Lower lobe of right lung (tissue), 2 donors: ENCODE measurements at places on chromosomes 7 and 10. TPM values are rescaled to one million over a fixed set of nuclear protein-coding genes. Genes with fewer than 3 reads are reported as not detected.
A peak's percentile ranks its signal among the peaks of the same experiment; 100 is the strongest.

The VPS26A gene
- total RNA-seq = 51.2 TPM

The PLCE1 gene
- total RNA-seq = 10.5 TPM

GRCh38 chr7:105118612-105119600 is 104.9 kb downstream of the KMT2E start:
- peaks cover under 1% of the 10 kb centered on the region for H3K4me1 ChIP-seq
- no peak overlapping the region for H3K27ac ChIP-seq
- H3K27me3 ChIP-seq = no peaks in the 10 kb centered on the region
- no peak for DNase-seq
- H3K4me3 ChIP-seq = no peak overlapping the region
- H3K36me3 ChIP-seq = peaks cover 37% of the 10 kb centered on the region

The PLXDC2 gene
- 143 TPM for total RNA-seq

- H3K27me3 ChIP-seq = no peaks in the 10 kb centered on the region
- no peak overlapping the region for H3K4me3 ChIP-seq
- DNase-seq = no peak
- no peak overlapping the region for H3K27ac ChIP-seq
- peaks cover 76% of the 10 kb centered on the region for H3K36me3 ChIP-seq
Measured at GRCh38 chr10:125812128-125812750, 10.8 kb downstream of the UROS start.

- DNase-seq = no peak
- no peak overlapping the region for H3K4me3 ChIP-seq
- no peaks in the 10 kb centered on the region for H3K27me3 ChIP-seq
Measured at GRCh38 chr10:132550366-132551092, 12.9 kb downstream of the INPP5A start.

DNA sequence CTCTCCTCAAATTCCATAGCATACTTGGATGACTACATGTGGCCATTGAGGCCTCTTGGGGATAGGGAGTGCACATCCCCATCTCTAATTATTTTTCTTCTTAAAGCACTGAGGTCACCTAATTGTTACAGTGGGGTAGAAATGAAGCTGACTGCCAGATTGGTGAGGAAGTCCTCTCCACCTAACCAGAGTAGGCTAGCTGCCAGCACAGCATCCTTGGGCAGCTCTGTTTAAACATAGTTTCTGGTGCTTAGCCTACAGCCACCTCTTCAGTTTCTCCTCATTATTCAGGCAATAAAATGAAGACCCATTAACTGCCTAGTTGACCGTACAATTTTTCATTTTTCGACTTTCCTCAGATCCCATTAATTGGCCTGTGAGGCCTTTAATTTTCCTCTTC is 104.6 kb downstream of the MLLT10 start:
- H3K4me3 ChIP-seq = no peak overlapping the region
- H3K36me3 ChIP-seq = peaks cover 12% of the 10 kb centered on the region
- no peaks in the 10 kb centered on the region for H3K27me3 ChIP-seq

DNA sequence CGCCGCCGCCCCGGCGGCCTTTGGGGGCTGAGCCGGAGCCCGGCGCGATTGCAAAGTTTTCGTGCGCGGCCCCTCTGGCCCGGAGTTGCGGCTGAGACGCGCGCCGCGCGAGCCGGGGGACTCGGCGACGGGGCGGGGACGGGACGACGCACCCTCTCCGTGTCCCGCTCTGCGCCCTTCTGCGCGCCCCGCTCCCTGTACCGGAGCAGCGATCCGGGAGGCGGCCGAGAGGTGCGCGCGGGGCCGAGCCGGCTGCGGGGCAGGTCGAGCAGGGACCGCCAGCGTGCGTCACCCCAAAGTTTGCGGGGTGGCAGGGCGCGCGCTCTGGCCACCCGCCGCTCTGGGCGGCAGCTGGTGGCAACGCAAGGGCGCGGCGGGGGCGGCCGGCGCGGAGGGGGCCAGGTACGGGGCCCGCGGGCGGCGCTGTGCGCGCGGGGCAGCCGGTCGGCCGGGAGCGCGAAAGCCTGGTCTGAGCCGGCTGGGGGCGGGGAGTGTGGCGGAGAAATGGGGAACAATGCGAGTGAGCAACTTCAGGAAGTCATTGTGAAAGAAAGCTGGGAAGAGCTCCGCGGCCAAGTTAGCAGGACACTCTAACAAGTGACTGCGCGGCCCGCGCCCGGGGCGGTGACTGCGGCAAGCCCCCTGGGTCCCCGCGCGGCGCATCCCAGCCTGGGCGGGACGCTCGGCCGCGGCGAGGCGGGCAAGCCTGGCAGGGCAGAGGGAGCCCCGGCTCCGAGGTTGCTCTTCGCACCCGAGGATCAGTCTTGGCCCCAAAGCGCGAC is at the start of gene IKZF1:
TSS of gene IKZF1 (plus strand) at position 588 of the 782 bp plus-strand sequence. CDS start 14,346 bp downstream, outside the sequence.
- H3K27ac ChIP-seq = peak within 1 kb of the TSS; percentile 85
- H3K27me3 ChIP-seq = peaks cover 10% of the 10 kb centered on the region
- H3K4me3 ChIP-seq = peak within 1 kb of the TSS; percentile 60
- peak; percentile 89 for DNase-seq
- H3K36me3 ChIP-seq = no peaks in the 10 kb centered on the region
- no peaks in the 10 kb centered on the region for H3K4me1 ChIP-seq

DNA sequence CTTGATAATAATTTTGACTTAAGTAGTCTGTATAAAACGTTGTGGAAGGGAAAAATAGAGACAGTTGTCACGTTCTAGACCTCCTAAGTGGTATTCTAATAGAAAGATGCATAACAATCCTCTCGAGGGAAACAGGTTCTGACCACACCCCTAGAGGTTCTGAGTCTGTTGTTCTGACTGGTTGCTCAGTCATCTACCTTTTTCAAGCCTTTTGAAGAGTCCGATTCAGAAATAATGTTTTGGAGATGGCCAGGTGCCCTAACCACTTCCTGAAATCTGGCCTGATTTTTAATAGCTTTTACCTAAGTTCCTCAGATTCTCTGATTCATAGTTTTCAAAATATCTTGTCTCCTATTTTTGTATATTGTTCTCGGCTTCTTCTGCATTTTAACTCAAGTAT is 175.6 kb downstream of the HDAC9 start:
- H3K4me3 ChIP-seq = no peak overlapping the region
- no peak for DNase-seq
- H3K27ac ChIP-seq = no peak overlapping the region
- no peaks in the 10 kb centered on the region for H3K36me3 ChIP-seq
- no peaks in the 10 kb centered on the region for H3K27me3 ChIP-seq

- peaks cover 56% of the 10 kb centered on the region for H3K36me3 ChIP-seq
- DNase-seq = no peak
- H3K4me3 ChIP-seq = no peak overlapping the region
- no peak overlapping the region for H3K27ac ChIP-seq
- no peaks in the 10 kb centered on the region for H3K27me3 ChIP-seq
Measured at GRCh38 chr10:101812606-101813005, 5.6 kb downstream of the OGA start.

DNA sequence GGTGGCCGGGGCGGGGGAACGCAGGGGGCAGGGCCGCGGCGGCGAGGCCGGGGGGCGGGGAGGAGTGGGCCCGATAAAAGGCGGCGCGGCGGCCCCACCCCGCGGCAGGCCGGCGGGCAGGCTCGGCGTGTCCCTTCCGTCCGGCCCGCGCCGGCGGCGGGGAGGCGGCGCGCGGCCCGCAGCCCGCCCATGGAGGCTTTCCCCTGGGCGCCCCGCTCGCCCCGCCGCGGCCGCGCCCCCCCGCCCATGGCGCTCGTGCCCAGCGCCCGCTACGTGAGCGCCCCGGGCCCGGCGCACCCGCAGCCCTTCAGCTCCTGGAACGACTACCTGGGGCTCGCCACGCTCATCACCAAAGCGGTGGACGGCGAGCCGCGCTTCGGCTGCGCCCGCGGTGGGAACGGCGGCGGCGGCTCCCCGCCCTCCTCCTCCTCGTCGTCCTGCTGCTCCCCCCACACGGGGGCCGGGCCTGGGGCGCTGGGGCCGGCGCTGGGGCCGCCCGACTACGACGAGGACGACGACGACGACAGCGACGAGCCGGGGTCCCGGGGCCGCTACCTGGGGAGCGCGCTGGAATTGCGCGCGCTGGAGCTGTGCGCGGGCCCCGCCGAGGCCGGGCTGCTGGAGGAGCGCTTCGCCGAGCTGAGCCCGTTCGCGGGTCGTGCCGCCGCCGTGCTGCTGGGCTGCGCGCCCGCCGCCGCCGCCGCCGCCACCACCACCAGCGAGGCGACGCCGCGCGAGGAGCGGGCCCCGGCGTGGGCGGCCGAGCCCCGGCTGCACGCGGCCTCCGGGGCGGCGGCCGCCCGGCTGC is at the start of gene NANOS1:
TSS of gene NANOS1 (plus strand) at position 102 of the 808 bp plus-strand sequence. CDS start at position 190, 88 bp downstream.
- H3K27me3 ChIP-seq = no peaks in the 10 kb centered on the region
- H3K4me3 ChIP-seq = peak within 1 kb of the TSS; percentile 61
- peaks cover 24% of the 10 kb centered on the region for H3K4me1 ChIP-seq

GRCh38 chr7:149007146-149007545 is 21.2 kb downstream of the PDIA4 start:
- no peak overlapping the region for H3K27ac ChIP-seq
- no peak overlapping the region for H3K4me3 ChIP-seq
- no peaks in the 10 kb centered on the region for H3K4me1 ChIP-seq
- DNase-seq = no peak

DNA sequence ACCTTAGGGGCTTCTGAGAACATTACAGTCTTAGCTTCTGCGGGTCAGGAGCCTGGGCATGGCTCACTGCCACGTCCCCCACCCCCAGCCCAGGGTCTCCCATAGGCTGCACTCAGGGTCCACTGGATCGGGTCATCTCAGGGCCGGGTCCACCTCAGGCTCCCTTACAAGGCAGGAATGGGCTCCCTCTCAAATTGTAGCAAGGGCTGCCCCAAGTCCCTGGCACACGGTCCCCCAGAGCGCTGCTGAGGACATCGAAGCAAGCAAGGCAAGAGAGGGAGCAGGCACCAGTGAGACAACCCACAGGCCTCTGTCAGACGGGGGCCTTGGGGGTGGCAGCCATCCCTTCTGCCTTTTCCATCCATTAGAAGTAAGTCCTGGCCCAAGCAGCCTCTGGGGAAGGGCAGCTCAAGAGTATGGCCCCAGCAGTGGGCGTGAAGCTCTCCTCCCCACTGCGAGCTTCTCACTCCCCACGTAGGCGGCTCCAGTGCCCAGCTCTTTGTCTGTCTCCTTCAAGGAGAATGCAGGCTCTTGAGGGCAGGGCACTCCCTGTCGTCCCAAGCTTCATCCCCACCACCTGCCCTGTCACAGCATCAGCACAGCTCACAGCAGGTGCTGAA is 18.0 kb upstream of the RET start:
- peaks cover 9% of the 10 kb centered on the region for H3K27me3 ChIP-seq
- H3K27ac ChIP-seq = no peak overlapping the region

The ACTA2 gene
- 204 TPM for total RNA-seq

The RBP3 gene
- not detected for total RNA-seq

GRCh38 chr7:155797262-155798250 is 14.7 kb downstream of the SHH start:
- peaks cover 60% of the 10 kb centered on the region for H3K27me3 ChIP-seq
- H3K4me3 ChIP-seq = no peak overlapping the region
- H3K4me1 ChIP-seq = peaks cover 4% of the 10 kb centered on the region
- no peaks in the 10 kb centered on the region for H3K36me3 ChIP-seq
- no peak for DNase-seq

DNA sequence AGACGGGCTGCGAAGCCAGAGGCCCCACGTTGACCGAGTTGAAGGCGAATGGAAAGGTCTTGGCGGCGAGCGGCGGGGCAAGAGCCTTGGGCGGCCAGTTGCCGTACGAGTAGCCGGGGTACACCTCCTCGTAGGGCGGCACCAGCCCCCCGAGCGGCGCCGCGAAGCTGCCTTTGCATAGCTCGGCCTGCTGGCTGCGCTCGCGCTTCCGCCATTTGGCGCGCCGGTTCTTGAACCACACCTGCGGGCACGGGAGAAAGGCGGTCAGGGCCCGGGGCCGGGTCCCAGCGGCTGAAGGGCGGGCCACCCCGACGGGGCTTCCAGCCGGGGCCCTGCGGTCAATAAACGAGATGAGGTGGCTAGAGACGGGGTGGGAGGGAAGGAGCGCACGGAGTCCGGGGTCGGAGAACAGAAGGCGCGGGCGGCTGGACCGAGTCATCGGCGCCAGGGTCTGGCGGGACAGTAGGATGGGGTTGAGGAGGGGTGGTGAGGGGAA is 4.8 kb downstream of the ELOVL3 start:
- DNase-seq = peak; percentile 72
- no peak overlapping the region for H3K27ac ChIP-seq
- peaks cover 38% of the 10 kb centered on the region for H3K4me1 ChIP-seq
- peak overlapping the region; percentile 61 for H3K4me3 ChIP-seq
- no peaks in the 10 kb centered on the region for H3K36me3 ChIP-seq
- peaks cover 31% of the 10 kb centered on the region for H3K27me3 ChIP-seq
